ENCODE measurements at places on chromosomes 7 and 10.
A peak's percentile ranks its signal among the peaks of the same experiment; 100 is the strongest.

DNA sequence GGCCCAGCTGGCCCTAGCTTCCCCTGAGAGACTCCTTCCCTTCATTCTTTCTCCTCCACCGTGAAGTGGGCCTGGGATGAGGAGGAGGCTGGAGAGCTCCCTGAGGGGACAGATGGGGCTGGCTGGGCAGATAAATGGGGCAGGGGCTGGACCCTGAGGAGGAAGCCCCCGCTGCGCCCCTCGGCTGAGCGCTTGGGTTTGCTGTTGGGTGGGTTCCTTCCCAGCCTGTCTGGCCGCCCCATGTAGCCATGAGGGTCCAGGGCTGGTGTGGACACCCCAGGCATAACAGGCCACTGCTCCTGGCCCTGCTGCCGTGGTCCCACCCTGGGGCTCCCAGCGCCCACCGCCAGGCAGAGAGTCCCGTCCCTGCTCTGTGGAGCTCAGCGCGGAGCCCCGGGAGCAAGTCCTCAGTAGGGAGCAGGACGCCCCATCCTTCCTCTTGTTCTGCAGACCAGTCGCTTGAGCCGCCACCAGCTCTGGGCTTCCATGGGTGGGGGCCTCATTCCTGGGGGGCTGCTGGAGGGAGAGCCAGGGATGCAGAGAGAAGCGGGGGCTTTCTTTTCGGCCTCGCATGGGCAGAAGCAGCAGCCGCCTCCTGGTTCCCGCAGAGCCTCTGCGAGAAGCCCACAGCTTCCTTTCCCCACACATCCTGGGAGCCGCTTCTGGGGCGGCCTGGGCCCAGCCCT lies 266.4 kb upstream of the TCERG1L start:
- no peak for DNase-seq

- DNase-seq, result no peak
Observed at GRCh38 chr10:58350619-58351323, 16.0 kb downstream of the UBE2D1 start.

- DNase-seq, result no peak
Observed at GRCh38 chr7:83613232-83613631, 35.7 kb downstream of the SEMA3E start.

DNA sequence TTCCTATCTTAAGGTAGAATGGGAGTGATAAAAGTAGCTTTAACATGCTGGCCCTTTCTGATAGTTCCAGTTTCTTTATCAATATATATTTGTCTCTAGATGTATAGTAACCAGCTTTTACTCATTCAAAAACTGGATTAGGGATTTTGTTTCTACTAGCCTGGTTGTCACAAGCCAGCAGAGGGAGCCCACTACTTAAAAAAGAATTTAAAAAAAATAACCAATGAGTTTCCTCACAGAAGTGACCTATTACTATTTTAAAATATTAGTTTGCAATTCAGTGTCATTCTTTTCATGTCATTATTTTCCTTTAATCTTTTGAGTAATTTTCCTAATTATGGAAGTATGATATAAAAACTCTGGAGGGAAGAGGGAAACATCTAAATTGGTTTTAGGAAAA lies 142.1 kb downstream of the PHTF2 start:
- peak; percentile 24 for DNase-seq

GRCh38 chr7:111210996-111211395 lies 120.1 kb downstream of the LRRN3 start:
- DNase-seq, result no peak

DNA sequence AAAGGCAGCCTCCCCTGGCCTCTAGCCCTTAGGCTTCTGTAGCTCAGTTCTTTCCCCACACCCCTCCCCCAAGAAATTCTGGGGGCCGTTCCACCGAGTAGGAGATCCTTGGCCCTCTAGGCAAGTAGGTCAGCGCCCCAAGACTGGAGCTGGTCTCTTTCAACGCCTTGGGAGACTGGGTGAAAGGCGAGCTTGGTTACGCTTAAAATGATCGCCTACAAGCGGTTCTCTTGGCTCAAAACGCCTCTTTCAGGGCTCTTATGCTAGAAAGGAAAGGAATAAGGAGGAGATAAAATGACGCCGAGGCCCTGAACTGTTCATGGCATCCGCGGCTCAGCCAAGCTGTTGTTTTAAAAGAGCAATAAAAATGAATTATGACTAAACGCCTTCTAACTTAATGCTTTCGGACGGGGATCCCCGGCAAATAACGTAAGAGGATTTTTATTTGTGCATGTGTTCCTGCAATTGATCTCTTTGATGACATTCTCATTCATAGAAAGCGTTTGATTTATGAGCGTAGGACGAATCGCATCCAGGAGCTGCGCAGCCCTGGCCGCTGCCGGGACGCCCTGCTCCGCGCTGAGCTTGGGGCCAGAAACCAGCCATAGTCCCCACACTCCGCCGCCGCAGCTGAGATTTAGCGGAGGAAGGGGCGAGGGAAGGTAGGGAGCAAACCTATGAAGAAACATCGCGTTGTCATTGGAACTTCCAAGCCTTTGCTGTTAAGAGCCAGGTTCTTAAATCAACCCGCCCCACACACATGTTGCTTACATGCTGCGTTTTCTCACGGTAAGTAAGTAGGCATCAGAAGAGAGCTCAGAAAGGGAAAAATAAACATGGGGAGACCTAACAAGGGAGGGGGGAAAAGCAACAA lies 3.0 kb upstream of the HOXA1 start:
- DNase-seq, result no peak

- no peak for DNase-seq
Observed at GRCh38 chr7:135942614-135943013, 34.5 kb downstream of the MTPN start.

GRCh38 chr10:99172128-99172738 lies 63.4 kb downstream of the HPSE2 start:
- DNase-seq, result no peak

GRCh38 chr10:131280101-131280500 lies 31.4 kb downstream of the TCERG1L start:
- no peak for DNase-seq

DNA sequence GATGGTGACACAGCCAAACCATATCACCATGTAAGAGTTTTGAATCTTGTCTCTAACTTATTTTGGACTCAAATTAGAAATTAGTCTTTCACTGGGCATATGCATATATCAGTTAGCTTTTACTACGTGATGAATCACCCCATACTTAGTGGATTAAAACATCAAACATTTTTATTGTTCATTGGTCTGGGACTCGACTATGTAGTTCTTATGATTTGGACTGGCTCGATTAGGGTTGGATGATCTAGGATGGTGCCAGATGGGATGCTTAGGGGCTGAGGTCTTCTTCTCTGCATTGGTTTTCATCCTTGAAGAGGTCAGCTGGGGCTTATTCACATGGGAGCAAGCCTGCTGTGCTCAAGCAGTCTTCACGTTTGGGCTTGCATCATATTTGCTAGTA lies 264.9 kb downstream of the EXOC4 start:
- no peak for DNase-seq

GRCh38 chr7:129804890-129805719 lies 147.7 kb downstream of the UBE2H start:
- no peak for DNase-seq

- peak; percentile 99 for DNase-seq
Observed at GRCh38 chr7:74656837-74657691, 454 bp upstream of the GTF2I start.

DNA sequence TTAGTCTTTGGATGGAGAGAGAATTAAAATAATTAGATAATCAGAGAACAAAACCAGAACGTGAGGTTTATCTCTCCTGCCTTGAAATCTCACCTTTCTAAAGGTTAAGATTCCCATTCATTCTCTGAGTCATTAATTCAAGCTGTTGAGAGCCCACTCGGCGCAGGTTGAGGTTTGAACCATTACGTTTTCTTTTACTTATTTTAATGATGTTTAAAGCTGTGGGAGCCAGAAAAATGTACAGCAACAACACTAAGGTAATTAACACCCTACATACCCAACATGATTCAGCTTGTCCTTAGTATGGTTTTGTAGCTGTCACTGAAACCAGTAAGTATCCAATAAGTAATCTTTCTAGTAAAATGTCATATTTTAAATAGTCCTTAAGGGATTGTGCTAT lies 153.0 kb upstream of the ANK3 start:
- no peak for DNase-seq

- DNase-seq, result no peak
Observed at GRCh38 chr7:132495936-132496335, 80.3 kb downstream of the PLXNA4 start.

DNA sequence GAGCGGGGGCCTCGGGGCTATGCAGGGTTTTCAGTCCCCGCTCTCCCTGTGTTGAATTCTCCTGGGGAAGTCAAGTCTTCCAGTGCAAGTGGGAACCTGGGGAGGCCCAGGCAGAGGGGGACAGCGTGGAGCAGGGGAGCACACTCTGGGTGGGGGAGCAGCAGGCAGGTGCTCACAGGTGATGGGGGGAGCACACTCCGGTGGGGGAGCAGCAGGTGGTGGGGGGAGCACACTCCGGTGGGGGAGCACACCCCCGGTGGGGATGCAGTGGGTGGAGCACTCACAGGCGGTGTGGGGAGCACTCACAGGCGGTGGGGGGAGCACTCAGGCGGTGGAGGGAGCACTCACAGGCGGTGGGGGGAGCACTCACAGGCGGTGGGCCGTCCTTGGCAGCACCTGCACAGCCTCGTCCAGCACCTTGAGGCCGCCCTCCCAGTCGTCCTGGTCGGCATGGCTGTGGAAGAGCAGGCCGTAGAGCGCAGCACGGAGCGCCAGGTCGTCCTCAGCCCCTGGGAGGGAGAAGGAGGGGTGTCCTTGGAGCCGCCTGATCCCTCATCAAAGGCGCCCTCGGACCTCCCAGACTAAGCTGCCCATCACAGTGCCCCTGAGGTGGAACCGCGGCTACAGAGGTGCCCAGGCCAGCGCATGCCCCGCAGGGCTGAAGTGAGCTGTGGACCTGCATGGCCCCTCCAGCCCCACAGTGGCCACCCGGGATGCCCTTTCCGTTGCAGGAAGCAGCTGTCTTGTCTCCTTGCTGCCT lies 56.7 kb downstream of the CFAP46 start:
- no peak for DNase-seq

DNA sequence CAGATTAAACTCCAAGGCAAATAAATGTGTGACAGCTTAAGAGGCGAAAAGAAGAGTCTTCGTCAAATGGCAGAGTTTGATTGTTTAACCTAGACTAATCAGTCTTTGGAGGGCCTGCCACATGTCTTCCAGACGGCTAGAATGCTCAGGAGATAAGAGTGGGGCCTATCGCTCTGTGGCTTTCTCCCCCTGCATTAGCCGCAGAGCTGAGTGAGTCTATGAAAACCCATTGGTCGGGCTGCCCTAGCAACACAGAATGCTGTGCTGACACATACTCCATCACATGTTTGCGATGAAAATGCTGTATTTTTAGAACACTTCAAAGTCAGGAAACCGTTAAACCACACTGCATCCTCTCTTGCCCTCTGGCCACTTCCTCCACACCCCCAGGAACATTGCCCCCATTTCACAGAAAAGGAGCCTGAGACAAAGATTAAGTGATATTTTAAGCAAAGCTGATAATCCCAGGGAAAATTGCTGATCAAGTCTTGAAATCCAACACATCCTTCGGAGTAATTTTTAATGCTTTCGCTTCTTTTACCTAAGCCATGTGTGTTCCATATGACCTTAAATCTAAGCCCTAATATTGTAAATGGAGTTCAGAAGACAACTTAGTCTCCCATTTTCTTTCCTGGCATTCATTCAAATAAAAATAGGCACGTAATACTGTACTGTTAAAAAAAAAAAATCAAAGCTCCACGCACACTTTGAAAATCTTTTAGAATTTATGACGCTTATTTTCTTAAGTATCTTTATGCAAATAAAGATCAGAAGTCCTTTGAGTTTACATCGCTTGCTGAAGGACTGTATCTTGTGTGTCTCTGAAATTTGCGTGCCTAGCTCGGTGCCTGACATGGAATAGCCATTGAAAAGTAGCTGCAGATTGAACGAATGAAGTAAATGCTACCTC lies 161.2 kb downstream of the CELF2 start:
- DNase-seq, result peak; percentile 94

DNA sequence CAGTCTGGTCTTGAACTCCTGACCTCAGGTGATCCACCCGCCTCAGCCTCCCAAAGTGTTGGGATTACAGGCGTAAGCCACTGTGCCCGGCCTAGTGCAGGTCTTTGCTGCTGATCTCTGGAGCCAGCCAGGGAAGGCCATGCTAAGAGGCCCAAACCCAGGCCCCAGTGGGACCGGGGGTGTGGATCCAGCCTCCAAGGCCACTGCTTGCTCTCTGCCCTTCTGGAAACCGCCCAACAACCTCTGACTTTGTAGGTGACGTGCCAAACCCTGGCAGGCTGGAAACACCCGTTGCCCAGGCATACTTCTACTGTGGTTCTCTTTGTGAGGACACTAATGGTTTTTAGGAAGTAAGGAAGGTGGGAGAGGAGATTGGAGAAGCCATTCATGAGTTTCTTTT lies 83.5 kb upstream of the GNA12 start:
- DNase-seq, result no peak

DNA sequence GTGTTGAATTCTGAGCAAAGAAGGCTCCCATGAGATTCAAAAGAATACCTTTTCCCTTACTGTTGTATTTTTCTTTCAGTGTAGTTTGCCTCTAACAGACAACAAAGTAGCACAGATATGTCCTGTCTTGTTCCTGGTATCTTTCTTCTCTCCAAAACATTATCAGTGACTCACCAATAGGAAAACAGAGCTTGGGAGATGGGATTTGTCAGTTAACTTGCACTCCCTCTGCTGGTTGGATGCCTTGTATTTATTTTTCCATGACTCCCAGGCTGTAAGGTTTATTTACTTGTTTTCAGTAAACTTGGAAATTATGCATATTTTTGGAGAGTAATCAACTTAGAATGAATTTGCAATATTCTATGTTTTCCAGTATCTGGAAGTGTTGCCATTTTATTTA lies 129.7 kb downstream of the SAMD9 start:
- DNase-seq, result no peak

GRCh38 chr10:59854571-59854970 lies 51.8 kb downstream of the CCDC6 start:
- no peak for DNase-seq

GRCh38 chr7:75789361-75789924 lies 17.4 kb upstream of the CCL26 start:
- DNase-seq, result no peak

- DNase-seq, result no peak
Observed at GRCh38 chr7:16719699-16720098, 33.9 kb upstream of the TSPAN13 start.

DNA sequence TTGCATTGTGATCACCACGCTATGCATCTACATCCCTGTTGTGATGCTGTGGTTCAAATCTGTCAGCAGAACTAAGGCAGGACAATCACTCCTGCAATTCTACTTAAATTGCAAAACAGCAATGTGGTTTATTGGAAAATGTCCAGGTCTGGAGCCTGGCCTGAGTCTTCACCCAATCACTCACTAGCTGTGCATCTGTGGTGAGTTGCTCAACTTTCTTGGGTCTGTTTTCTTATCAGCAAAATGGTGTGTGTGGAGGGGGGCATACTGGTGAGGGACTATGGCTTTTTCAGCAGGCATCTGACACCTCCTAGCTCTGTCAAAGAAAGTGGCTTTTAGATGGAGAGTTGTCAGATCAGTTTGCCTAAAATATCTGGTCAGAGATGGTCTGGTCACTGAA lies 108.3 kb upstream of the FEZF1 start:
- no peak for DNase-seq

GRCh38 chr7:108322925-108323832 lies 133.1 kb downstream of the NRCAM start:
- DNase-seq, result no peak
